SW 1271 (cell line): ENCODE measurements at places on chromosomes 5 and 9.

DNA sequence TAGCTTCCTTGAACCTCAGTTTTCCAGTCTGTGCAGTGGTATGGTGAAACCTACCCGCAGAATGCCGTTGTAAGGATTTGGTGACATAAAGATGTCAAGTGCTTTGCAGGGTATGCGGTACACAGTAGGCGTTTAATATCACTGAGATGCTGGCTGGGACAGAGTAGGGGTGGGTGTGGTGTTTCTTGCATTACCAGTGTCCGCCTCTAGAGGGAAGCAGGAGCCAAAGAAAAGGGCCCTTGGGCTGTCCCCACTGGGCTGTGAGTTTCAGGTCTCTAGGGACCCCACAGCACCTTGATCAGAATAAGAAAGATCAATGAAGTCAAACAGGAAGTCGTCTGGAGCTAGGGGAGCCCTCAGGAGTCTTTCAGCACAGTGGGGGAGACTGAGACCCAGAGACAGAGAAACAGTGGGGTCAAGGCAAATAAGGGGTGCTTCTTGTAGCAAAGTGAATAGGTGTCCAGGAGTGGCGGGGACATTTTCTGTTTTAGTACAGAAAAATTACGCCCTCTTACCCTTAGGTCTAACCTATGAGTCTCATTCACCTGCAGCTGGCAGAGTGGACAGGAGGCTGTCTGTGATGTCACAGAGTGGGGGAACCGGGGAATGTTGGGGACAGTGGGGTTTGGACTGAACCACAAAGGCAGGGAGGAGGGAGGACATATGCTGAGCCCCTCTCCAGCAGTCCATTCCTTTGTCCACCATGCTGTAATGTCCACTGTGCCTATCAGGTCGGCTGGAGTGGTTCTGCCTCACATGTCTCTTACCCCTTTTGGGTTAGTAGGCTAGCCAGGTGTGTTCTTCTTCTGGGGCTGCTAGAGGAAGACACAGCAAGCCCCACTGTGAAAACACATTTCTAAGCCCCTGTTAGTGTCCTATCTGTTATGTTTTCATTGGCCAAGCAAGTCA, 4.7 kb upstream of the TEX53 start:
- no peak for DNase-seq

- no peak for DNase-seq
Measured at GRCh38 chr5:125176005-125176390, 429.6 kb upstream of the ZNF608 start.

GRCh38 chr5:174785120-174785680, 60.8 kb downstream of the MSX2 start:
- no peak for DNase-seq

- DNase-seq = no peak
Measured at GRCh38 chr5:82446809-82447208, 168.7 kb upstream of the RPS23 start.

DNA sequence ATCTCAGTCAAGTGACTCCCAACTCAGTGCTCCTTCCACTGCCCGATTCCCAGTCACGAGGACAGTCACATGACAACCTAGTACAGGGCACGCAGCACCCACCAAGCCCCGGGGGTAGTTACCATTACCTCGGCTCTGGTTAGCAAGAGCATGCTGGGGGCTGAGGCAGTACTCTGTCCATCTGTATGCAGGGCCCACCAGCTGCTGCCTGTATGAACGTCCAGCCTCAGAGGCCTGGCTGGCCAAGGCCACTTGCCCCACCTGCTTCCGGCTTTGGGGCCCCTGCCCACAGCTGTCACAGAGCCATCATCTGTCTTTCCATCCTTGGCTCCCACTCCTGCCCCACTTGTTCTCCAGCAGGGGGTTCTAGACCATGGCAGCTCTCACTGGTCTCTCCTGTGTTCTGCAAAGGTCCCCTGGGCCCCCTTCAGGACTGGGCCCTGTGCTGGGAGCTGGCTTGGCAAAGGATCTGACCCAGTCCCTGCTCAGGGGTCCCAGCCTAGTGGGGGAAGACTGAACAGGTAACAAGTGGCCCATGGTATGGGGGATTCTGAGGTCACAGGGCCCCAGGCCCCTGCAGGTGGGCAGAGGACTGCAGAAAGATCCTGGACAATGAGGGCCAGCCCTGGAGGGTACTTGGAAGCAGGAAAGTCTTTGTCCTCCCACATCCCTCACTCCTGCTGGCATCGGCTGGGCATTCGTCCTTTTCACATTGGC, 3.3 kb downstream of the RPL35 start:
- no peak for DNase-seq

GRCh38 chr9:22046243-22046885, 37.3 kb upstream of the CDKN2B start:
- DNase-seq = no peak

DNA sequence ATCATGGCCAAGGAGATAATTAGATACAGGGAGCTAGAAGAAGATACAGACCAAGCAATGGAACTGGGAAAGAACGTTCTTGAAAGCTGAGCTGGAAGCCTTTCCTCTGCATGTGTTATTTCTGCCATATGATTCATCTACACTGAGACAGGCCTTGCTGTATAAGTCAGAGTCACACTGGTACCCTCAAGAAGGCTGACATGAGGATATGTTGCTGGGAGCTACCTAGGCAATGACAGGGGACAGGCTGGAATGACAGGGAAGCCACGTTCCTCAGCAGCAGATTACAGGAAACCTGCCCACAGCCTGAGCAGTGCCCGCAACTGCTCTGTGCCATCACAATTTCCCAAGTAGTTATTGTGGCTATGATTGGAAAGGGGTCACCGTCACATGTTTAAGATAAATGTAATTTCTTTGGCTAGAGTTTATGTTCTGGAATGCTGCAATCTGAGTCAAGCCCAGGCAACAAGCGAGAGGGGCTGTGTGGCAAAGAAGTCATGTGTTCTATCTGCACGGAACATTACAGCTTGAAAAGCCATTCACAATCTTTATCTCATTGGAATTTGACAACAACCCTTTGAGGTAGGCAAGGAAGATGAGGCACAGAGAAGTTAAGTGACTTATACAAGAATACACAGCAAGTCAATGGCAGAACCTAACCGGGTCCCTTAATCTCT, 108.2 kb downstream of the TTLL11 start:
- no peak for DNase-seq

DNA sequence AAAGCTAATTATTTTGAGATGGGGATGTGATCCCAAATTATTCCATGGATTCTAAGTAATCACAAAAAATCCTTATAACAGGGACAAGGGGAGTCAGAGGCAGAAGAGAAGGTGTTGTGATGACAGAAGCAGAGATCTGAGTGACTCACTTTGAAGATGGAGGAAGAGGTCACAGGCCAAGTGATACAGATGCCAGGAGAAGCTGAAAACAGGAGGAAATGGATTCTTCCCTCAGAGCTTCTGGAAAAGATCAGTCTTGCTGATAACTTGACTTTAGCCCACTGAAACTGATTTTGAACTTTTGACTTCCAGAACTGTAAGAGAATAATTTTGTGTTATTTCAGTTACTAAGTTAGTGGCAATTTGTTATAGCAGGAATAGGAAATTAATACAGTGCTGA, 105.3 kb downstream of the GCNT1 start:
- no peak for DNase-seq

DNA sequence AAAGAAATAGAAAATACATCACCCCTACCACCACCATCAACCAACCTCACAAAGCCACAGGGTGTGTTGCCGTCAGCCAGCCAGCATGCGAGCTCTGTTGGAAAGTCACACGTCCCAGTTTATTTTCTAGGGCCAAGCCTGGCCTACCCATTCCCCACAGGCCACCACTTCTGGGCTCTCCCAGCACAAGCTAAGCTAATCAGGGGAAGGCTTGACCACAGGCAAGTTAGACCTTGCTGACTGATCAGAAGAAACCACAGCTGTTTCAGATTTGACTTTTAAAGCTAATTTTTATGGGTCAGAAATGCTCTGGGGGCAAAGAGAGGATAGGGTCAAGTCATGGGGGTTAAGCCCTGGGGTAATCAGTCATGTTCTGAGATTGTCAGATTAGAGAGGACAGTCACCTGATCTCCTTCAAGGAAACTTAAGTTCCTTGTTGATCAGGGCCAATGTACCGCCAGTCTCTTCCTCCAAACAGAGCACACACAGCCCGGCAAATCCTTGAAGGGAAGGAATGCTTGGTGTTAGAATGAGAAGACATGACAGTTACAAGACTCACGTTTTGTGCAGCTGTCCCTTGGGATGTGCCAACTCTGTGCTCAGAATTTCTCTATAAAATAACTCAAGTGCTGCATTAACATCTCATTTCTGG, 7.6 kb downstream of the SHB start:
- DNase-seq = no peak

DNA sequence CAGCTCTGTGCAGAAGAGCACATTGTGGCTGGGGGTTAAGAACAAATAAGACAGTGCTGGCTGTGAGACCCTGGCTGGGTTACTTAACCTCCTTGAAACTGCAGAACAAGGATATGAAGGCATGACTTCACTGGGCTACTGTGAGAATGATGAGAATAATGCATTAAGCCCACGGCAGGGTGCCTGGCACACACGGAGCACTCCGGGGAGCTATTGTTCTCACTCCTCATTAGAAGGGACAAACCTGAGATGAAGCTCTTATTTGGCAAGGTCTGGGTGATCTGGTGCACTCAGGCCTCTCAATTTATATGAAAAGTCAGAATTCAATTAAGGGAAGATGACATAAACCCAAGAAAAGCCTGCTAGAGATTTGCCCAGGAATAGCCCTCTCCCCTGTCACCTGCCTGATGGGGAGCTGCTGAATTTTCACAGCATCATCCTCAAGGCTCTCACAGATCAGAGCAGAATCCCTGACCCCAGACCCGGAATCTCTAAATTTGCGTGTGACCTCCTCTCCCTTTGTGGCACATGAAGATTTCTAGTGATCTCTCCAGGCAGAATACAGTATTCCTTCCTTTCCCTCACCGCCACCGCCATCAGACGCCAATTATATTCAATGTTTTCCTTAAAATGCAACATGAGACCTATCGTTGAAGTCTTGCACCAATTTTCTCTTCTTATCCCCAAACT, 102.1 kb downstream of the COL23A1 start:
- no peak for DNase-seq

GRCh38 chr9:99238331-99238730, 16.2 kb downstream of the SEC61B start:
- DNase-seq = no peak

DNA sequence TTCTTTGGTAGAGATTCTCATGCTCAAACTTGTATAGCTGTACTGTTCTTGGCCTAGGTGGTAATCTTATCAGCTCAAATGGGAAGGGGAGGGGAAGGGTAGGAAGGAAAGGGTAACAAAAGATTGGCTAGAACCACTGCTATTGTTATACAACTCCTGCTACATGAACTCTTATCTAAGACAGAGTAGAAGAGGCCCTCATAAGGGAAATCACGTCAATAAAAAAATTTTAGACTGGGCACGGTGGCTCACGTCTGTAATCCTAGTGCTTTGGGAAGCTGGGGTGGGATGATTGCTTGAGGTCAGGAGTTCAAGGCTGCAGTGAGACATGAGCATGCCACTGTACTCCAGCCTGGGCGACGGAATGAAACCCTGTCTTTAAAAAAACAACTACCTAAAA, 15.9 kb downstream of the STOM start:
- DNase-seq = no peak

GRCh38 chr5:160023908-160024630, 15.1 kb downstream of the TTC1 start:
- DNase-seq = no peak

GRCh38 chr5:94745786-94746730, 127.6 kb downstream of the SLF1 start:
- DNase-seq = no peak

GRCh38 chr5:34583167-34583566, 73.0 kb upstream of the RAI14 start:
- DNase-seq = no peak

- DNase-seq = no peak
Measured at GRCh38 chr5:160420331-160420610, 1.4 kb upstream of the PTTG1 start.

DNA sequence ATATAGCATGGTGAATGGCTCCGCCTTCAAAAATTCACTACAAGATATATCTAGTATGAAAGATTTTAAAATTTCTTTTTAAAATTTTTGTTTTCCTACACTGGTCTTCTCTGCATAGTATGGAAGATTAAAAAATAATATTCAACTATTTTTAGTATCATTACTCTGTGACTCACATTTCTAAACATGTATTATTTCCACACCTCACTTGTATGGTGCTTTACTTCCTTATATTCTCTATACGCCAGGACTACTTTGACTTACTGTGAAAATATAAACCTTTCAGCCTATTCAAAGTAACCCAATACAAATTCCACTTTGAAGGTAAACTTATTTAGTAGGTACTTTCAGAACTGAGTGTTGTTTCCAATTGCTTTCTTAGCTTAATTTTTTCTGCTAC, 26.8 kb upstream of the TXNDC8 start:
- no peak for DNase-seq

- DNase-seq = no peak
Measured at GRCh38 chr9:129310666-129311350, 132.7 kb upstream of the IER5L start.

DNA sequence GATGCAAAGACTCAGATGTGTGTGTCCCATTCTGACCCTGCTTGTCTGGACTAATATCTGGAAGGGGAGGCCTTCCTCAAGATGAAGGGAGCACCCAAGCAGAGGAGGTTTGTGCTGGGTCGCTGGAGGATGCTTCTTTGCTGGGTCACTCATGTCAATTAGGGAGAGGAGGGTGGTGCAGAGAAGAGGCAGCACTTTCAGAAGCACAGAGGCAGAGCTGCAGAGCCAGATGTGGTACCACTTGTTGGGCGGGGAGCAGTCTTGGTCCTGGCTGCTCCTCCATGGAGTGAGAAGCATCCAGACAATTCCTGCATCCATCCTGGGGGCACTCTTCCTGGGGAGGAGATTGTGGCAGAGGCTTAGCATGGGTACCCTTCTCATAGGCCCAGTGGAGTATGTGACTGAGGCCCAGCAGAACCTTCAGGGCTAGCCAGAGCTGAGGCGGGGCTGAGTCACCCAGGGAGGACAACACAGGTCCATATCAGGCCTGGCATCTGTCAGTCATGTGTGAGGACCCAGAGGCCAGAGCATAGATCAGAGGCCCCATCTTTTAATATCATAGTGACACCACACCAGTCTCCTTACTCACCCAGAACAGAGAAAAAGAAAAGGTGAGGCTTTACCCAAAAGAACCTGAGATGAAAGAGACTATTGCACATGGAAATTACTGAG, 59.8 kb downstream of the TNFSF15 start:
- no peak for DNase-seq

GRCh38 chr9:76591256-76591950, 132.4 kb downstream of the GCNT1 start:
- no peak for DNase-seq

DNA sequence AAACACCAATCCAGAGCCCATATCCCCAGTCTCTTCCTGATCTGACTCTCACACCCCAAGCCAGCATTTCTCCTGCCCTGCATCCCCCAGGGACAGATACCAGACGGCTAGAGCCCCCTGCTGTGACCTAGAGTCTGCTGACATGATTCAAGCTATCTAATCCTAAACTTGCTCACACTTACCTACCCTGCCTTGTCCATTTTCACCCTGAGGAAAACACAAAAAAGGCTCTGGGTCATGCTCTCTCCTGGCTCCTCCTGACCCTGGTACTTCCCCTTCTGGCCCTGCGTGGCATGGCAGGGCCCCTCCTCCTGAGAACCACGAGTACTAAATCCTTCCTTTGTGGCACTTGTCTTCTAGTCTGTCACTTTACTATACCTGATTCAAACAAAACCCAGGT, 2.8 kb upstream of the ARRDC1 start:
- DNase-seq = no peak
